T-cell (primary cell): ENCODE measurements at places on chromosomes 11 and 22. TPM values are rescaled to one million over a fixed set of nuclear protein-coding genes. Genes with fewer than 3 reads are reported as not detected.

Gene CD3D
- total RNA-seq = 386 TPM

Gene PIK3IP1
- 504 TPM for total RNA-seq

Gene MAPK8IP2
- total RNA-seq = 0.54 TPM

Gene C11orf87
- not detected for total RNA-seq

DNA sequence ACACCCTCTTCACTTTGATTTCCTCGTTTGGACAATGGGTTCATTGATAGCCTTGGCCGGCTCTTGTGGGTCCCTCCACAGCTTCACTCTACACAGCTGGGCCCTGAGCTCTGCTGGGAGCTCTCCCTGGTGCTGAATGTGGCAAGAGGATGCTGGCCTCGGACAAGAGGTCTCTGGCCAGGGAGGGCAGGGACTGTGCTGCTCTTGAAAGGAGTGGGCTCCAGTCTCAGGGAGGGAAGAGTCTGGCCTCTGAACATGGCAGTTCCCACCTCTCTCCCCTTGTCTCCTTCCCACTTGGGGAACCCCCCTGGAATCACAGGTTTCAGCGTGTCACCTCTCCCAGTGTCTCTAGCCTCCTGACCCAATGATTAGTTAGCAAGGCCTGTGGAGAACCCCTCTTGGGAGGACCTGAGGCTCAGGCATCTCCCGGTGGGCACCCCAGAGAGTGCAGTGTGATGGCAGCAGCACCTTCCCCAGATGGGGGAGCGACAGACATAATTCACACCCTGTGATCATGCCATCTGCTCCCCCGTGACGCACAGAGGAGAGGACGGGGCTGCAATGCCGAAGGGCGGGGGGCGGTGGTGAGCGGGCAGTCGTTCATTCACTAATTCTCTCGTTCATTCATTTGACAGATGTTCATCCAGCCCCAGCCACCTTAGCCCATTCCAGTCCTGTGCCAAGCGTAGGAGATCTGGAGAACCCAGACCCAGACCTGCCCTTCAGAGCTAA, 2.8 kb upstream of the CABP7 start:
- no peak overlapping the region for H3K4me3 ChIP-seq
- H3K27ac ChIP-seq = no peak overlapping the region
- no peak for DNase-seq
- H3K4me1 ChIP-seq = peaks cover 5% of the 10 kb centered on the region
- H3K36me3 ChIP-seq = no peaks in the 10 kb centered on the region
- peaks cover 85% of the 10 kb centered on the region for H3K27me3 ChIP-seq

DNA sequence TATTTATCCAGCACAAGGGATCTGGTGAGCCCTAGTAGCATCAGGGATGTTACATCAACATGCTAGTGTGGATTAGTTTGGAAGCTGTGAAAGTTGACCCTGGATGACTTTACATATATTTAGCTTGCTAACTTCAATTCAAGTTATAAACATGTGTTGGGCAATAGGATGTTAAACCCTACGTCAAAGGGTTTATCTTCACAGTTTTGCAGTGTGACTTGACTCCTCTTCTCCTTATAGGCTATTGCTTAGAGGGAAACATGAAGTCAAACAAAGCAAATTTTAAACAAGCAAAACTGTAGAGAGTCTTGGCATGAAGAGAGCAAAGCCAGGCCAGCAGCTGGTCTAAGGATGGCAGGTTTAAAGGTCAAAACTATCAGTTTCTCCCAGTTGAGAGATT, 11.3 kb upstream of the CTSC start:
- no peak for DNase-seq
- no peaks in the 10 kb centered on the region for H3K36me3 ChIP-seq
- no peaks in the 10 kb centered on the region for H3K4me1 ChIP-seq
- H3K4me3 ChIP-seq = no peak overlapping the region
- no peak overlapping the region for H3K27ac ChIP-seq

DNA sequence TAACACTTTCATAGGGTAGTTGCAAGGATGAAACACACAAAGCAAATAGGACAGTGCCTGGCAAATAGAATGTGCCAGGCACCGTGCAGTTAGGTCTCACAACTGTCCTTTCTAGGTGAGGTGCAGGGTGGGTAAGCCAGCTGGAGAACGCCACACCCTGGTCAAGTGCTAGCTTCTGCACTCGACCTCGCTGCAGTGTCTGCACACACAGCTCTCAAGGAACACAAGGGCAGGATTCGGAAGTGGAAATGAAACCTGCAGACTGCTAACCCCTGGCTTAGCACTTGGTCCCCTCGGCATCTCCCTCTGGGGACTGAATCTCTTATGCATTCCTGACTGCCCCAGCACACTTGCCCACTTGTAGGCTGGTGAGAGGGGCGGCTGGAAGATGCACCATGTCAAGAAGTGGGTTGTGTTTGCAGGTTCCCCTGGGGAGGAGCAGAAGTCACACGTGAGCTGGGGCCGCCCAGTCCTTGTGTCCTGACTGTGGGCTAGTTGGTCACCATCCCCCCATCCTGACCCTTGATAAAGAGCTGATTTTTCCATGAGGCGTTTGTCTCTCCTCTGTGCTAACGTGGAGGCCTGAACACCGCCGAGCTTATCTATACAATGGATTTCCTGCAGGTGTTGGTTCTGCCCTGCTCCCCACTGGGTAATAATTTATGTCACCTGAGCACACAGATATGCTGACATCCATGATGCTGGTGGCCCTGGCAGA, 89.0 kb downstream of the MICAL2 start:
- no peaks in the 10 kb centered on the region for H3K27me3 ChIP-seq
- peaks cover 1% of the 10 kb centered on the region for H3K36me3 ChIP-seq
- no peak for DNase-seq
- H3K4me3 ChIP-seq = peak overlapping the region; percentile 10
